CD4-positive, alpha-beta T cell treated with Interleukin-15 for 4 hours (primary cell): ENCODE measurements at places on chromosomes 5 and 9.

DNA sequence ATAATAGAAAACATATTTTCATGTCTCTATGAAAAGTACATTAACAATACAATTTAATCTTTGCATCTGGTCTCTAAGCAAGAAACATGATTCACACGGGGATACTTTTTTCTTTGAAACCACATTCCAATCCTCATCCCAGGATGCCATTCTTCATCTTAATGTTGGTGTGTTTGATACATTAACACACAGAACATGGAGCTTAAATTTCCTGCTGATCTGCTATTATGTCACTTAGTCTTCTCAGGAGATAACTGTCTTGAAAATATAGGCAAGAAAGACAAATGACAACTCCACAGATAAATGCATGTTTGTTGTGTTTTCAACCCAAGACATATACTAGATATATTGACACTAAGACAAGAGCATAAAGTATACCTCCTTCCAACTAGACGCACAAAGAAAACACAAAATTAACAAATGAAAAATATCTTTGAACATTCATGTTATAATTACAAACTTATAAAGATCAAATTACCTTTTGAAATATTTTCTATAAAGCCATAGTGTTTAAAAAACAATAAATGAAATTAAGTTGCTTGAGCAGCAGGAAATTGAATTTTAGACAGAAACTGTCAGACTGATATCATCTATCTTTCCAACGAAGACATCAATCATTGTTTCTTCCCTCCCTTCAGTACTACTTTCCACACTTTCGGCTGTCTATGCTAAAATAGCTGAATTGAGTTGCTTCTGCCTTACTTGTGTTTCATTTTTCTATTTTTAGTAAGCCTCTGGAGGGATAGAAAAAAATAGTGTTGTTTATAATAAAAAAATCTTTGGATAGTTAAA, 1676.7 kb upstream of the CDH9 start:
- no peak for DNase-seq

DNA sequence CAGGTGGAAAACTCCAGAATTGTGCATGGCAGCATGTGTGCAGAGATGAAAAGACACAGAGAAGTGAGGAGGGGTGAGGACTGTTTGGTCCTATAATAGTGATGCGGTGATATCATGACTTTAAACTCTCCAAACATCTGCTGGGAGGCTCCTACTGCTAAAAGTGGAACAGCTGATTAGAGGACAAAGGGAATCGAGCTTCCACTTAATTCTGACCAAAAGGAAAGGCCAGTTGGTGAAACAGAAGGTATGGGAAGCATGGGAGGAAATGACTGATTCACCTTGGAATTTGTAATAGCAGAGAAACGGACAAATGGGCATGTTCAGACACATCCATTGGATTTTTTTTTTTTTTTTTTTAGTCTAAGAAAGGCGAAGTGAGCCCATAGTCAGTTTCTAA, 67.5 kb upstream of the MAMDC2 start:
- no peak for DNase-seq

DNA sequence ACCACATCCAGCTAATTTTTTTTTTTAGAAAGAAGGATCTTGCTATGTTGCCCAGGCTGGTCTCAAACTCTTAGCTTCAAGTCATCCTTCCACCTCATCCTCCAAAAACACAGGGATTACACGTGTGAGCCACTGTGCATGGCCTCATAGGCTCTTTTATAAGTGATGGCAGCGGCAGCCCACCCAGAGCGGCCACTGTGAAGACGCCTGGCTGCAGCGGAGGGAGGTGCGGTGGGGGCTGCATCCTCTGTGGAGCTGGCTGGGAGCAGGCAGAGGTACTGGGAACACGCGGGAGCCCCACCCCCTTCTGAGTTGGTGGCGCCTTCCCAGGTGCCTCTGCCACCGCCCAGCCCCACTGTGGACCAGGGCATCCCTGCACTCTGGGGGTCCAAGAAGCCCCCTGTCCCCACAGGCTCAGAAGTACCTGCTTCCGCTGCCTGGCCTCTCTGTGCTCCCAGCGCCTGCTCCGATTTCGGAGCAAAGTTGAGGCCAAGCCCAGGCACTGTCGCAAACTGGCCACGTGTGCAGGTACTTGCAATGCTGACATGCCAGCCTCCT, 16.9 kb upstream of the ECPAS start:
- no peak for DNase-seq

GRCh38 chr5:145854651-145855258, 18.1 kb downstream of the GRXCR2 start:
- DNase-seq = no peak

GRCh38 chr5:76319673-76320072, 83.4 kb upstream of the IQGAP2 start:
- no peak for DNase-seq

- DNase-seq = no peak
Measured at GRCh38 chr9:128399861-128400260, 20.8 kb upstream of the CERCAM start.

GRCh38 chr5:39640552-39640951, 215.8 kb upstream of the DAB2 start:
- DNase-seq = no peak

DNA sequence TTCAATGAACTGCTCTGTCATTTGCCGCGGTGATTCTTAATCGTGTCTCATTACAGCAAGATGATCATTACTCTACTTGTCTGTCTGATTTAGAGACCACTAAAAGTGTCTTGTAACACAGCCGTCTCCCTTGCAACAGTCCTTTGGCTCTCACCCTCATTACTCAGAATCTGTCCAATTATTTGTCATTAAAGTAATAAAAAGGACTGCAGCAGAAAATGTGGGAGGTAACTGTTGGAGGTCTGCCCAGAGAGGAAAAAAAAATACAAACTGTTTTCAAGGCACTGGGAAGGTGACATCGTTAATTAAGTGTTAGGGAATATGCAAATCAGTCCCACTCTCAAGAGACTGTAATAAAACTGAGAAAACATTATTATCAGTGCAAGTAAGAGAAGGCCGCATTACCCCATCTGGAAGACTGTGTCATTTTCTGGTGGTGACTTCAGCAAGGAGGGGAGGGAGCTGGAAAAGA, 281.0 kb downstream of the RASEF start:
- no peak for DNase-seq

DNA sequence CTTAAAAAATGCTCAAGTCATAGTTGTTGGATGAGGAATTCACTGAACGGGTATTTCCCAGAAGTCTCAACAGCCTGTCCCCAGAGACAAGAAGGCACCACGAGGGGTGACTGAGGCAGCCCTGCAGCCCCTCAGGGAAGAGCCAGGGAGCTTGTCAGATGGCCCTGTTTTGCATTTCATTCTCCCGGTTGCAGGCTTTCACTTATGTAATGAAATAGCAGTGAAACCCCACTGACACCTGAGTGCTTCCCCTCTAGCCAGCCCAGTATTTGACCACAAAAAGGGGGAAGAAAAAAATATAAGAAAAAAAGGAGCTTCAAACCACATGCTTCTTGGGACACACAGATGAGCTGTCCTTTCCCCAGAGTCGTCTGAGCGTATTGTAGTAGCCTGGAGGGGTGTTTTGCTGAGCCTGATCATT, 75.3 kb upstream of the IL12B start:
- no peak for DNase-seq

DNA sequence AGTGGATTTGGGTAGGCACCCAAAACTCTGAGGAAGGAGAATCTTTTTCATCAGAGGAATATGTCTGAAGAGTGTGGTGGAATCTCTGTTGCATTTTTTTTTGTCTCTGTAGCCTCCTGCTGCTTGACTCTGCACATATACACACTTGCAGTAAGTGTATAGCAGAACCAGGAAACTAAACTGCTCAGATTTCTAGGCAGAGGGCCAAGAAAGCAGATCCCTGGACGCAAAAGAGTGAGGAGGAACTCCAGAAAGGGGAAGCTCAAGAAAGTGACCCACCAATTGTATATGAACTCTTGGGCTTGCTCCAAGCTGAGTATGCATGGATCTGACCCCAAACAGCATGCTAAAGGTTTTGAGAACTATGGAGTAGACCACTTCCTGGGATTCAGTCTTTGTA, 181.8 kb downstream of the GADD45G start:
- no peak for DNase-seq

GRCh38 chr5:96434201-96434645, 1.2 kb upstream of the PCSK1 start:
- DNase-seq = no peak

- DNase-seq = no peak
Measured at GRCh38 chr9:5624655-5625054, 4.3 kb upstream of the RIC1 start.

- no peak for DNase-seq
Measured at GRCh38 chr9:79131246-79131774, 440.5 kb upstream of the TLE4 start.

- no peak for DNase-seq
Measured at GRCh38 chr5:93599001-93599379, 16.0 kb downstream of the NR2F1 start.

- DNase-seq = no peak
Measured at GRCh38 chr5:160747987-160748386, 104.0 kb downstream of the ATP10B start.

GRCh38 chr9:81035171-81035570, 654.2 kb downstream of the TLE1 start:
- DNase-seq = no peak

GRCh38 chr9:13529321-13530104, 250.0 kb upstream of the MPDZ start:
- DNase-seq = no peak

- DNase-seq = no peak
Measured at GRCh38 chr5:14267166-14267838, 124.2 kb downstream of the TRIO start.

DNA sequence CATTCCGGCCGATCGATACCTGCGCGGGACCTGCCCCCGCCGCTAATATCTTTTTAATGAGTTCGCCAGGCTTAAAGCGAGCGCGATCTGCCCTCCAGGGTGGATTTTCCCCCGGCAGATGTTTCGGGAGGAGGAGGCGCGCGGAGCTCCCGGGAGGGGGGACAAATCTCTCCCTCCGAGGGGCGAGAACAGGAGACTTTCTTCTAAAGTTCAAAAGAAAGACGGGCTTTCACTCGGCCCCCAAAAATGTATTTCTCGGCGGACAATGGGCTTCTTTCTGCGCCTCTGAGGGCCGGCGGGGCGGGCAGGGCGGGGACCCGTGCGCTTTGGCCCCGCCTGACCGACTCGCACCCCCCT, 4.1 kb upstream of the PRDM12 start:
- no peak for DNase-seq

DNA sequence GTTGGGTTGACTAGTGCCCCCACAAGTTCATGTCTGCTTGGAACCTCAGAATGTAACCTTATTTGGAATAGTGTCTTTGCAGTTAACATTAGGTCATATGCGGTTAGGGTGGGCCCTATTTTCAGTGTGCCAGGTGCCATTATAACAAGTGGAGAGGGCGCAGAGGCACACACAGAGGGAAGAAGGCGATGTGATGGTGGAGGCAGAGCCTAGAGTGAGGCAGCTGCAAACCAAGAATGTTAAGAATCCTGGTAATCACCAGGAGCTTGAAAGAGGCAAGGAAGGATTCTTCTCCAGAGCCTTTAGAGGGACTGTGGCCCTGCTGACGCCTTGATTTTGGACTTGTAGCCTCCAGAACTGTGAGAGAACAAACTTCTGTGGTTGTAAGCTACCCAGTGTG, 10.9 kb downstream of the GPR107 start:
- DNase-seq = no peak

DNA sequence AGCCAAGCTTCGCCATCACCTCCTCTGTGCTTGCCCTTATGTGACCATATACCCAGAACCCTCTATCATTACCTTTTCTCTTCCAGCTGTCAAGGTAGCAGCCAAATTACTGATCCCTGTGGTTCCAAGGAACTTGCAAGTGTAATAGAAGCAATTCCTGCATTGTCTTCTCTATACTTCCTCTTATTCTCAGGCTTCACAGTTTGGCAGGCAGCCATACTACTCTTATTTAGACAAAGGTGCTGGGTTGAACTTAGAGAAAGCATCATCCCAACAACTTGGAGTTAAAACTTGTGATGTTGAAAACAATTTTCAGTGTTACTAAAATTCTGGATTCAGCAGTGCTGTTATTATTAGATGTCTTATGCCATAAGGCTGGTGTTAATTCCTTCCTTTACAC, 93.2 kb downstream of the NLN start:
- no peak for DNase-seq

- no peak for DNase-seq
Measured at GRCh38 chr9:785997-786396, 55.5 kb upstream of the DMRT1 start.

DNA sequence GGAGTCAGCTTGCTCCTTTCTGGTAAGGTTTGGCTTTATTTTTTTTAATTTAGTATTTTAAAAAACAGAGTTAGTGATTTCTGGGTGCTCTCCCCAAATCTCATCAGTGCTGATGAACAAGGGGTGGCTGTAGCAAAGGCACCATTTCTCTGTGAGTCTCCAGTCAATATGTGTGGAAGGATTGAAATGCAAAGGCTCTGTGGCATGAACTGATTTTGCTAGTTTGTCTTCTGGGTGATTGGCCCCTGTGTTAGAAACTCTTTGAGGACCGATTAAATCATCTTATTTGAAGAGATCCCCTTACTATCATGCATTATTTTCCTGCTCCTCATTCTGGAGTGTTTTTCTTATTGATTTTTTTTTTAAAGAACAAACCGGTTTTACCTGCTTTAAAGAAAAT, 596 bp downstream of the TEK start:
- no peak for DNase-seq

DNA sequence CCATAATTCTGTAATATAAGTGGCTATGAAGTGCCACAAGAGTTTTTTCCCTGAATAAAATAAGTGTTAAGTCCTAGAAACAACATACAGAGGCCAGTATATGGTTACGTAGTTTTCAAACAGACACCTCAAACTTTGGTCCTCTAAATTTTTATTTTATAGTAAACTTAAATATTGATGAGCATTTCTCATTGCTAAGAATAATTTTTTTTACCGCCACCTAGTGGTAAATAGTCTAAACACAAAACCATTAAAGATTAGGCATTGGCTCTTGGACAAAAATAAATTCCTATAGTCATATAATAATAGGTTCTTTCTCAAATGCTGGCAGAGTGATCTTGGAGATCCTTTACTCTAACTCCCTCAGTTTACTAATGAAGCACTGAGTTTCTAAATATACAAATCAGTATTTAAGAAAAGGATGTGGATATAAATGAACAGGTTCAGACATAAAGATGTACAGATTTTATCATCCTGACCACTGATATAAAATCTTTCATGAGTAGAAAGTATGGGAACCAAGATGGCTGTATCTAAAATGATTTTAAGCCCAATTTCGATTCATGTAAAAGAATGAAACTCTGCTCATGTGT, 136.2 kb downstream of the FANCC start:
- peak; percentile 13 for DNase-seq
